GM23248 (cell line): ENCODE measurements at places on chromosomes 2 and 18. TPM values are rescaled to one million over a fixed set of nuclear protein-coding genes. Genes with fewer than 3 reads are reported as not detected.

DNA sequence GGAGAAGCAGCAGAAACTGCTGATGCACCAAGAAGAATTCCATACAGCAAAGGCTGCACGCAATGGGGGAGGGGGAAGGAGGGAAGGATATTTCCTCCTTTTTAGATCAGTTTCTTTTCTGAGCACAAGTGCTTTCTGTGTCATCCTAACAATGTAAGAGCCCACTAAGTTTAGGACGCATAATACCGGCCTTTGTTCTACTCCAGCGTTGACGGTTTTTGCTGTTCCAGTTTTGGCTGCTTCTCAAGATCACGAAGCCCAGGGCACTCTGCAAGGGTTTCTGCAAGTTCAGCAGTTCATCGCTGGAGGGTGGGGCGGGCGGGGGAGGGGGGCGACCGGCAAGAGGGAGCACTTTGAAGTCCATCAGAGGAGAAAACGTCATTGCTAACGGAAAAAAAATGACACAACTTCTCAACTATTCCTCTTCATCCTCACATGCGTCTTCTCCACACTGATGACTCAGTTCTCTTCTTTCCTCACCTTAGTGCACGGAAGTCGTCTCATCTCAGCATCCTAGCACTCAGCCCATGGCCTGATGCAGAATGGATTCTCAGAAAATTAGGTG lies 8.7 kb downstream of the FAM178B start:
- no peaks in the 10 kb centered on the region for H3K36me3 ChIP-seq
- H3K4me3 ChIP-seq, result no peak overlapping the region
- H3K27me3 ChIP-seq, result no peaks in the 10 kb centered on the region
- peak; percentile 66 for DNase-seq
- no peak overlapping the region for H3K27ac ChIP-seq

DNA sequence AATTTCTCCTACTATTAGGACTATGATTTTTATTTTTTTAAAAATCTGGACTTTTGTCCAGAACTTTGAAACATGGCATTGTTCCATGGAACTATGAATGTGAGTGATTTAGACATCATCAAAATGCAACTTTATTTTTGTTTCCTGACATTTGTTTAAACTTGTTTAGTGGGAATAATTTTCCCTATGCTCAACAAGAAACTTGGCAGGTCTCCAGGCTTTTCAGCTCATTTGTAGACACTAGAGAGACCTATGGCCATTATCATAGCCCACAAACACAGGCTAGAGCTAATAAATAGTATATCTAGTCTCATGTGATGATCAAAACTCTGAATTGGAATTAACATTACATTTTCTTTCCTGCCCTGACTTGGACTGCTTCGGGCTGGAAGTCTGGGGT lies 145.1 kb upstream of the CELF4 start:
- H3K4me1 ChIP-seq, result no peaks in the 10 kb centered on the region
- H3K27ac ChIP-seq, result no peak overlapping the region
- no peak overlapping the region for H3K4me3 ChIP-seq
- no peaks in the 10 kb centered on the region for H3K27me3 ChIP-seq
- DNase-seq, result no peak
- H3K36me3 ChIP-seq, result no peaks in the 10 kb centered on the region

DNA sequence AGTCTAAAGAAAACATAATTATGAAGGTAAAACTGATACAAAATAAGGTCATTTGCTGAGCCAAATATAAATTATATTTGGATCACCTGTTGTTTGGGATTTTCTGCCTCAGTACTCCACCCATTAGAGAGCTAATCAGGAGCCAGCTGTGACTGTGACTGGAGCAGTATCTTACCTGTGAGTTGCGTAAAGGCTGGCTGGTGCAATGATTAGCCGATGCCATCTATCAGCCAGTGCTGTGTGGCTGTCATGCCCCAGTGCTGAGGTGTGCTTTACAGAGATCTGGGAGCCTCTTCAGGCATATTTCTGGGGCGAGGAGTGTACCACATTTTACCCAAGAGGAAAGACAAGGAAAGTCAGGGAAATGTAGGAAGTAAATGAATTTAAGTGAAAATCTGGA lies 191.8 kb downstream of the LRRTM1 start:
- H3K36me3 ChIP-seq, result no peaks in the 10 kb centered on the region
- no peaks in the 10 kb centered on the region for H3K4me1 ChIP-seq
- no peak overlapping the region for H3K27ac ChIP-seq

Gene RHBDD1
- 7.8 and 24.3 TPM in 2 replicates for total RNA-seq

DNA sequence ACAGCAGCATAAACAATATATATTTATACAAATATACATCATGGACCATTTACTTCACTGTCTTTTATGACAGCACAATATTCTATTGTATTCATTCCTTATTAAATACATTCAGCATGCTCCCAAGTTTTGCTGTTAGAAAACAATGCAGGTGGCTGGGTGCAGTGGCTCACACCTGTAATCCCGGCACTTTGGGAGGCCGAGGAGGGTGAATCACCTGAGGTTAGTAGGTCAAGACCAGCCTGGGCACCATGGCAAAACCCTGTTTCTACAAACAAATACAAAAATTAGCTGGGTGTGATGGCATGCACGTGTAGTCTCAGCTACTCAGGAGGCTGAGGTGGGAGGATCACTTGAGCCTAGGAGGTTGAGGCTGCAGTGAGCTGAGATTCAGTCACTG lies 39.0 kb downstream of the NPC1 start:
- no peak for DNase-seq
- H3K27me3 ChIP-seq, result no peaks in the 10 kb centered on the region
- peak overlapping the region; percentile 56; the same call in 1 of the 2 replicates for H3K27ac ChIP-seq

DNA sequence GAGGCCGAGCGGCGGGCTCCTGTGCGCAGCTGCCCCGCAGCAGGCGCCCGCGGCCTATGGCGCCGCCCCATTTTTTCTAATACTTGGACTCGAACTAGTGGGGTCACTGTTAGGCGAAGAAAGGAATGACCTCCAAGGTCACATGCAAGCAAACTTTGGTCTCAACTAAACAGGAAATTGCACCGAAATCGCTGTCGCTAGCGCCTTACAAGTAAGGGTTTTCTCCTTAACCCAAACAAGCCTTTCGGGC lies 339 bp downstream of the ACAA2 start:
- H3K4me1 ChIP-seq, result peaks cover 21% of the 10 kb centered on the region
- peak overlapping the region; percentile 90 for H3K27ac ChIP-seq
- H3K27me3 ChIP-seq, result no peaks in the 10 kb centered on the region

DNA sequence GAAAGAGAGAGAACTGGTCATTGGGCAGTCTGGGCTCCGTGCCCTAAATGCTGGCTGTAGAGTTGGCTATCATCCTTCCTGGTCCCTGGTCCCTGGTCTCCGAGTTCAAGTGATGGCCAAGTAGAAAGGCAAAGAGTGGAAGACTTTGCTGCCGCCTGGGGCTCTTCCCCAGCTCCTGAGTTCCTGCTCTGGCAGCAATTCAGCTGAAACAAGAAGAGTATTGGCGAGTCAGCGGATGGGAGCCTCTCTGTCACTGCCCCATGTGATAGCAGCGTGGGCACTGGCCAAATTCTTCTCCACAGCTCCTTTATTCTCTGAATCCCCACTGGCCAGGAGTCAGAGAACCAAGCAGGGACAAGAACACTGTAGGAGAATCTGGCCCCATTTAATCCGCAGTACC lies 351.0 kb upstream of the POU3F3 start:
- DNase-seq, result no peak
- no peak overlapping the region for H3K27ac ChIP-seq
- H3K4me3 ChIP-seq, result no peak overlapping the region
- no peaks in the 10 kb centered on the region for H3K4me1 ChIP-seq
- H3K27me3 ChIP-seq, result no peaks in the 10 kb centered on the region
- H3K36me3 ChIP-seq, result no peaks in the 10 kb centered on the region

- H3K27ac ChIP-seq, result no peak overlapping the region
- H3K36me3 ChIP-seq, result no peaks in the 10 kb centered on the region
- no peak overlapping the region for H3K4me3 ChIP-seq
- no peak for DNase-seq
Measured at GRCh38 chr2:119484834-119485233, 39.4 kb downstream of the SCTR start.

DNA sequence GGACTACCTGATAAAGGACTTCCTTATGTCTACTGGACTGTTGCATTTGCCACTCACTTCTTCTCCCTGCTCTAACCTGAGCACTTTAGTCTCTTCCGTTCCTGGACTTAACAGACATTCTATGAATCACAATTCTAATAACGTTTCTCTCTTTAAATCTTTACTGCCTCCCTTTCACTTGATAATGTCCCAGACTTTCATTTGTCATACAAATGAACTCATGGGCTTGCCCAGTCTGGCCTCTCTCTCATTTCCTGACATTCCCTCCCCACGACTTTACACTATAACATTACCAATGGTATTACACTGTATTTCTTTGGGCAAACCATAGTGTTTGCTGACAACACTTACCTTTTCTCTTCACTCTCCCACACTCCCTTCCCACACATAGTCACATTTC lies 540.7 kb upstream of the TMEFF2 start:
- no peaks in the 10 kb centered on the region for H3K36me3 ChIP-seq
- DNase-seq, result no peak
- no peaks in the 10 kb centered on the region for H3K27me3 ChIP-seq
- no peak overlapping the region for H3K27ac ChIP-seq
- H3K4me1 ChIP-seq, result no peaks in the 10 kb centered on the region
- no peak overlapping the region for H3K4me3 ChIP-seq

GRCh38 chr18:68467957-68468356 lies 247.0 kb downstream of the TMX3 start:
- H3K27ac ChIP-seq, result no peak overlapping the region
- no peaks in the 10 kb centered on the region for H3K27me3 ChIP-seq
- DNase-seq, result no peak

GRCh38 chr2:173028141-173028540 lies 47.5 kb upstream of the MAP3K20 start:
- no peaks in the 10 kb centered on the region for H3K36me3 ChIP-seq
- peaks cover 5% of the 10 kb centered on the region; the same call in 1 of the 2 replicates for H3K4me1 ChIP-seq
- H3K4me3 ChIP-seq, result no peak overlapping the region
- no peaks in the 10 kb centered on the region for H3K27me3 ChIP-seq

- H3K27me3 ChIP-seq, result no peaks in the 10 kb centered on the region
- no peak overlapping the region for H3K27ac ChIP-seq
- peaks cover 31% of the 10 kb centered on the region for H3K4me1 ChIP-seq
- H3K36me3 ChIP-seq, result no peaks in the 10 kb centered on the region
- H3K4me3 ChIP-seq, result no peak overlapping the region
Measured at GRCh38 chr2:226581004-226581403, 218.6 kb downstream of the IRS1 start.

Gene MRO
- total RNA-seq, result not detected in 2 replicates

- H3K27ac ChIP-seq, result no peak overlapping the region
- H3K36me3 ChIP-seq, result no peaks in the 10 kb centered on the region
- no peak for DNase-seq
- peaks cover 10% of the 10 kb centered on the region for H3K4me1 ChIP-seq
Measured at GRCh38 chr2:26458365-26459042, 19.4 kb downstream of the OTOF start.

DNA sequence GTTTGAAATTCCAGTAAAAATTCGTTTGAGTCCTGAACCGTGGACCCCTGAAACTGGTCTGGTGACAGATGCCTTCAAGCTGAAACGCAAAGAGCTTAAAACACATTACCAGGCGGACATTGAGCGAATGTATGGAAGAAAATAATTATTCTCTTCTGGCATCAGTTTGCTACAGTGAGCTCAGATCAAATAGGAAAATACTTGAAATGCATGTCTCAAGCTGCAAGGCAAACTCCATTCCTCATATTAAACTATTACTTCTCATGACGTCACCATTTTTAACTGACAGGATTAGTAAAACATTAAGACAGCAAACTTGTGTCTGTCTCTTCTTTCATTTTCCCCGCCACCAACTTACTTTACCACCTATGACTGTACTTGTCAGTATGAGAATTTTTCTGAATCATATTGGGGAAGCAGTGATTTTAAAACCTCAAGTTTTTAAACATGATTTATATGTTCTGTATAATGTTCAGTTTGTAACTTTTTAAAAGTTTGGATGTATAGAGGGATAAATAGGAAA lies 80.7 kb downstream of the ACSL3 start:
- no peak overlapping the region for H3K4me3 ChIP-seq
- H3K4me1 ChIP-seq, result peaks cover 43% of the 10 kb centered on the region
- no peak overlapping the region for H3K27ac ChIP-seq
- H3K27me3 ChIP-seq, result no peaks in the 10 kb centered on the region
- peaks cover 7% of the 10 kb centered on the region; the same call in 1 of the 2 replicates for H3K36me3 ChIP-seq

DNA sequence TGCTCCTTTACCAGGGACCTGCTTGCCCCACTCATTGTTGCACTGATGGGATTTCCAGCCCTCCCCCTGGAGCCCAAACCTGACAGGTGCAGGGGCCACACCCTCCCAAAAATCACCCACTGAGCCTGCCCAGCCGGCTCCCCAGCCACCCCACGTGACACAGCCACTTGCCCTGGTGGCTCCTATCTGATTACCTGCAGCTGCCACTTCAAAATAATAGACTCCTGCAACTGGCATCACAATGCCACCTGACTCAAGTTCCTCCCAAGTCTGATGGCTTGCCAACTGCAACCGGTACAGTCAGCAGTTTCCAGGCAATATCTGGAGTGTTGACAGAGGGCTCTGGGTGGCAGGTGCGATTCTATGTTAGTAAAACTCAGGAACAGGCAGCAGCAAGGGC lies 66.2 kb downstream of the CRACDL start:
- H3K27ac ChIP-seq, result no peak overlapping the region
- peaks cover 22% of the 10 kb centered on the region for H3K27me3 ChIP-seq
- H3K4me1 ChIP-seq, result peaks cover 7% of the 10 kb centered on the region
- no peak for DNase-seq
- H3K4me3 ChIP-seq, result no peak overlapping the region

Gene KYNU
- total RNA-seq, result under 0.01 TPM in 1 of 2 replicates, not detected in the other

GRCh38 chr2:170162271-170162632 lies 15.7 kb upstream of the MYO3B start:
- peak; percentile 63 for DNase-seq
- H3K36me3 ChIP-seq, result no peaks in the 10 kb centered on the region
- no peak overlapping the region for H3K4me3 ChIP-seq
- no peaks in the 10 kb centered on the region for H3K27me3 ChIP-seq

- peak overlapping the region; percentile 11; the same call in 1 of the 2 replicates for H3K27ac ChIP-seq
- H3K27me3 ChIP-seq, result no peaks in the 10 kb centered on the region
- no peak for DNase-seq
- H3K36me3 ChIP-seq, result no peaks in the 10 kb centered on the region
Measured at GRCh38 chr2:46663614-46664013, 184.2 kb downstream of the TMEM247 start.

- peak overlapping the region; percentile 89 for H3K27ac ChIP-seq
- peak; percentile 89 for DNase-seq
- H3K27me3 ChIP-seq, result no peaks in the 10 kb centered on the region
- H3K4me1 ChIP-seq, result peaks cover 60% of the 10 kb centered on the region
- peak overlapping the region; percentile 33 for H3K4me3 ChIP-seq
Measured at GRCh38 chr18:76445275-76445674, 49.8 kb downstream of the ZNF516 start.
